Brain microvascular endothelial cell (primary cell): ENCODE measurements at places on chromosomes 16 and 17.

DNA sequence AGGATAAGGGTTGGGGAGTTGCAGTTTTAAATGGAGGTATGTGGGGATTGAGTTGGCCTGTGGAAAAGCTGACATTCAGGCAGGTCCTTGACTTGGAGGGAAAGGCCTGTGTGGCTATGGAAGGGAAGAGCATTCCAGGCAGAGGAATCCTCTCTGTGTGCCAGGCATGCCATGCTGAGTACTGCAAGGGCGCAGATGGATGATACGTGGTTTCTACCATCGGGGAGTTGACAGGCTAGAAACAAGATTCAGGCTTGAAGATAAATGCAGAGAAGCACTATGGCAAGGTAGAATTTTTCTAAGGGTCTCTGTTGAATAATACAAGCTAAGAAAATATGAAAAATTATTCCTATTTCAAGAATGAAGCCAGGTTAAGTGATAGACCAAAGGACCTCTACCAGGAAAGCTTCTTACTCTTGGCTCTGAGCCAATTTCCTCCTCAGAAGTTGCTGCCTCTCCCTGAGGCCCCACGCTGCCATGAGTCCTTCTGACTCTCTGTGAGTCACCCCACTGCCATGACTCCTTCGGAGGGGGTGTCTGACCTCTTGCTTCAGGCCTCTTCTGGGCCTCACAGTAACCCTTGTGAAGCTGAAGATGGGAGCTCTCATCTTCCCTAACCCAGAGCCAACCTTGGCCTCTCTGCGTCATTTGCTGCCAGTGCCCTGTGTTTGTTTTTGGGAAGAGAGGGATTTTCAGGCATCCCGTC is 75.8 kb downstream of the WNT3 start:
- DNase-seq: peak; percentile 78

GRCh38 chr16:69338557-69339288 is 641 bp downstream of the COG8 start:
- no peak for DNase-seq

DNA sequence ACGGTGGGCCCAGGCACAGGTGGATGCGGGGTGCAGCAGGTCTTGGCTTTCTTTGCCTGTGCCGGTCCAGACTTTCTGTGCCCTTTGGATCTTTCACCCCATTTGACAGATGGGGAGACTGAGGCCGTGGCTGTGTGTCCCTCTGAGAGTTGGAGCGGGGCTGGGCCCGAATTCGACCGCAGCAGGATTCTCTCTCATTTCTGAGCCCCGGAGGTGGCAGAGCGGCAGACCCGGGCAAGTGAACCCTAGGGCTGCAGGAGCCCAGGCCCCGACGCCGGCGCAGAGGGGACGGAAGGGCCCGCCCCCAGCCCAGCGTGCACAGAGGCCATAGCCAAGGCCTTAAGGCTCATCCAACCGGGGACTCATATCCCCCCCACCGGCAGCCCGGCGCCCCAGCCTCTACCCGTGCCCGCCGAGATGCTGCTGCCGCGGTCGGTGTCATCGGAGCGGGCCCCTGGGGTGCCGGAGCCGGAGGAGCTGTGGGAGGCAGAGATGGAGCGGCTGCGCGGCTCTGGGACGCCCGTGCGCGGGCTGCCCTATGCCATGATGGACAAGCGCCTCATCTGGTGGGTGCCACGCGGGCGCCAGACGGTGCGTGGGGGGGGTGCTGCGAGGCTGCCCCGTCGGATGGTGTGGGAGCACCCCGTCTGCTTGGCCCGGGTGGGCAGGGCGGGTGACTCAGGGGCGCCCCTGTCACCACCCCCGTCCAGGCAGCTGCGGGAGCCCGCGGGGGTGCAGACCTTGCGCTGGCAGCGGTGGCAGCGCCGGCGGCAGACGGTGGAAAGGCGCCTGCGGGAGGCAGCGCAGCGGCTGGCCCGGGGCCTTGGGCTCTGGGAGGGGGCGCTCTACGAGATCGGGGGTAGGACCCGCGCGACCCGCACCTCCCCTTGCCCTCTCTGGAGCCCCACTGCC is 857 bp downstream of the TMC8 start:
- DNase-seq: no peak

DNA sequence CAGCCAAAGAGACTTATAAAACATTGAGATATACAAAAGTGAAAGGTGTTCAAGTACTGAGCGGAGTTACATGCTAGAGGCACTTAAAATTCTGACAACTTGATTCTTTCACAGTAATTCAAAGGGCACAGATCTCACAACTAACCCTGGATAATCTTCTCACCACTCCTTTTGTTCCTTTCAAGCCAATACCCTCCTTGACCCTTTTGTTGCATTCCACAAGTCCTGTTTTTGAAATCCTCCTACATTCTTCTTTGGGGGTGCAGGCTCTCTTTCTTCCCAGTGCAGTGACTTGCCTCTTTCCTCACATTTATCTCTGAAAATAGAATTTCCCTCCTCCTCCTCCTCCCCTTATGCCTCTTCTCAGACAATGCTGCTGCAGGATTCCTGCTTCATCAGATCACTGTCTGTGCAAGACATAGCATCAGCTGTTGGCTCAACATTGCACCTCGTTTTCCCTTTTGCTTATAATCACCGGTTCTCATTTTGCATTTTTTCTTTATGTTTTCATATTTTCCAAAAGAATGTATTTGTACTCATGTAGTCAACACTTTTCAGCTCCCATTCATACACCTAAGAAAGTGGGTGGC is 199.3 kb downstream of the CDH8 start:
- peak; percentile 45 for DNase-seq

GRCh38 chr17:12618557-12618956 is 47.1 kb upstream of the MYOCD start:
- DNase-seq: peak; percentile 72

DNA sequence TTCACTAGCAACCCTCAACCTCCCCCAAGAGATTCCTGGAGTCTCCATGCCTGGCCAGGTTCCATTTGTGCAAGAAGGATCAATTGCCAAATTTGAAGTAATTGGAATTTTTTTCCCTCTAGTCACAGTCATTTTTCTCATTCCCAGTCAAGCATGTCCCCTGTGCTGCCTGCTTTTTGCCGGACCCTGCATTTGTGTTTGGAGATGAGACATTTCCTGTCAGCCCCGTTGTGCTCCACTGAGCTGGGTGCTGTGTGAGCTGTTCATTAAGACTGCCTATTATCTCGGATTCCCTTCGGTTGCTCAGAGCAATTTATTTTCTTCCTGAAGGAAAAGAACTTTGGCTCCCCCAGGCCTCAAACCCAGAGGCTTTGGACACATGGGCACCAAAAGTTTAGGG is 201.0 kb upstream of the NLRP1 start:
- peak; percentile 28 for DNase-seq

DNA sequence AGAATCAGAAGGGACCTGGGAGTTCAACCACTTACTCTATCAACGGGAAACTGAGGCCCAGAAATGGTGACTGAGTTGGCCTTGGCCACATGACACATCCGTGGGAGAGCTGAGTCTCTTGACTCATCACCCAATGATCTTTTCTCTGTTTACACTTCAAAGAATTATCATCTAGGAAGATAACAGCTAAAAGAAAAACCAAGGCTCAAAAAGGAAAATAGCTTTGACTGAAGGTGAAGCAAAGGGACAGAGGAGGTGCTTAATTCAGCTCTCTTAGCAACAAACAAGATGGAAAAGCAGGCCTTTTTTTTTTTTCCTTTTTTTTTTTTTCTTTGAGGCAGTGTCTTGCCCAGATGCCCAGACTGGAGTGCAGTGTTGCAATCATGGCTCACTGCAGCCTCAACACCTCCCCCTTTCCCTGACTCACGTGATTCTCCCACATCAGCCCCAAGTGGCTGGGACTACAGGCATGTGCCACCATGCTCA is 16.7 kb downstream of the ERCC4 start:
- DNase-seq: peak; percentile 43

DNA sequence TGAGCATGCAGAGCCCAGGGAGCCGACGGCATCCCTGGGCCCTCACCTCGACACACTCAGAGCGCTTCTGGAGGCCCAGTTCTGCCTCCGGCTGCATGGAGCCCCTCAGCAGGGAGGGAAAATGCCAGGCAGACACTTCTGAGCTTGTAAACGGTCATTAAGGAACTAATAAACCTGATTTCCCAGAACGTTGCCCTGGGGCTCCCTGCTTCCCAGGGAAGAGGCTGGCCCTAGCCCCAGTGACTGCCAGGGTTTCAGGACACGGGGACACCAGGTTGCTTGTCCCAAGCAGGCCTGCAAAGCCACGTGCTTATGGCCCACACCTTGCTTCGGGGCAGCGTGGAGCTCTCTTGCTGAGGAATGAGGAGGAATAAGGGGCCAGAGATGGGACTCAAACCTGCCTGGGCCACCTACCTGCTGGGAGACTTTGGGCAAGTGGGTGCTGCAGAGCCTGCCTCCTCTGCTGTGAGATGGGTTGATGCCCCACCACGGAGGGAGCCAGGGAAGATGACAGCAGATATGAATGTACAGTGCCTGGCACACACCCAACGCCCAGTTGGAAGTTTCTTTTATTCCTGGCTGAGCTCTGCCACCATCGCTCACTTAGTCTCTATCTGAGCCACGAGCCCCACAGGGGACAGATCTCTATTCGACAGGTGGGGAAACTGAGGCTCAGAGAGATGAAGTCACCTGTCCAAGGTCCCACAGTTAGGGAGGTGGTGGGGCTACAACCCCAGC is 5.4 kb downstream of the RHBDF2 start:
- DNase-seq: no peak

DNA sequence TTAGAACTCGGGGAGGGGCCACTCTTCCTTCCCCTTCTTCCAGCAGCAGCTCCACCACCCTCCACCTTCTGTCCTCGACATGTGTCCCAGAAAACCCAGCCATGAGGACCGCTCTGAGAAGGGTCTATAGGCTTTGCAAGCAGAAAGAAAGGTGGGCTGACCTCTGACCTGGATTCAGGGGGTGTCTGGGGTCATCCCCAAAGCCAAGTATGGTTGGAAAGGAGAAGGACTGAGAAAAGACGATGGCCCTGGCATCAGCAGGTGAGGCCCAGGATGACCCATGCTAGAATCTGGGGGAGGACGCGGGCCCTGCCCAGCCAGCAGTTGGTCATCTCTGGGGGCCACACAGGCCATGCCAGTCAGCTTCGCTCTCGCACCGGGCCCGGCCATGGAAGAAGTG is 6.1 kb upstream of the SMIM5 start:
- DNase-seq: no peak

DNA sequence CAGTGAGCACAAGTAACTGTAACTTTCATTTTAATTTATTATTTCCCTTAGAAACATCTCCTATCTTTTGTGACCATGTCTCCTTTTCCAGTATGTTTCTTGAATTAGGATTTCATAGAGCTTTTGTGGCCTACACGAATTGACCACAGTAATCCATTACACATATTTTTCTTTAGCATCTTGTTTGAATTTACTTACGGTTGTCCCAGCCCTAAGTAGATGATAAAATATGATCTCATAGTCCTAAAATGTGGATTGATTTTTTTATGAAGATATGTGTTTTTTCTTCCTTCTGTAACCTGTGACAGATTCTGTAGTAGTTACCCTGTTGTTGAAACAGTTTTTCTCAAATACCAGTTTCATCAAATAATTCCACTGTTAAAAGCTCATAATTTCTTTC is 61.5 kb downstream of the NF1 start:
- DNase-seq: peak; percentile 14

GRCh38 chr17:1322480-1322879 is 43.0 kb downstream of the TRARG1 start:
- no peak for DNase-seq

DNA sequence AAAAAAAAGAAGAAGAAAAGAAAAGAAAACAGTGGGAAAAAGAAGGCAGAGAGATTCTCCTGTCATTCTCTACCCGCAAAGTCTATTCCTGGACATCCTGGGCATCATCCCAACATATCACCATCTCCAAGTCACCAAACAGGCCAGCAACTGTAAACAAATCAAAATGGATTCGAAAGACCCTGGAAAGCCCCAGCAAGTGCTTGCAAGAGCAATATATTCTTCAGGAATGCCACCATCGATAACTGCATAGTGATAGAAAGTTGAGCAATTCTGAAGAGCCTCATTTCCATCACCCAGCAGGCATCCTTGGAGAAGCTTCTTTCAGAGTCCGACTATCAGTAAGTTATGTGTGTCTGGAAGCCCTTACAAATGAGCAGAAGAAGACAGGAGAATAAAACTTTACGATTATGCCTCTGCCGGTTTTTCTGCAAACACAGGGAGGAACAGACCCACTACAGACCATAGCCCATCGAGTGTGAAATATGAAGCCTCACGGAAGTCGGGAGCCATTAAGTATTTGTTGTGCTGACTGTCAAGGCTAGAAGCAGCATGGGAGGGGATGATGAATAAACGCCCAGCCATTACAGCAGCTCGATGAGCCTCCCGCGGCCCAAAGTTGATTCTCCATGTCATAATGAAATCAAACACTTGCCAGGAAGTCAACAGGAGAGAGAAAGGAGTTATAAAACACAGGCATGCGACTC is 64.5 kb upstream of the SEC14L1 start:
- no peak for DNase-seq
